ENCODE measurements at places on chromosomes 5 and 9.

DNA sequence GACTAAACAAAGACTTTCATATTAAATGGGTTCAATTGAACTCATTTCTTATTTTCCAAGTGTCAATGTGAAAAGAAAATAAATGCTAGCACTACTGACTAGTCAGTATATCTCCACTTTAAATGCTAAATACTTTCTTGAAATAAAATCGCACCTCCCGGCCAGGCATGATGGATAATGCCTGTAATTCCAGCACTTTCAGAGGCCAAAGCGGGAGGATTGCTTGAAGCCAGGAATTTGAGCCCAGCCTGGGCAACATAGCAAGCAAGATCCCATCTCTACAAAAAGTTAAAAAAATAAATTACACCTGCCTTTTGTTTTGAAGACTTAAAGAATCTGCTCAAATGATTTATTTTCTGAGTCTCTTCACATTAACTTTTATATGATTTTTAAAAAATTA is 34.7 kb downstream of the WDR36 start:
- DNase-seq, result no peak

DNA sequence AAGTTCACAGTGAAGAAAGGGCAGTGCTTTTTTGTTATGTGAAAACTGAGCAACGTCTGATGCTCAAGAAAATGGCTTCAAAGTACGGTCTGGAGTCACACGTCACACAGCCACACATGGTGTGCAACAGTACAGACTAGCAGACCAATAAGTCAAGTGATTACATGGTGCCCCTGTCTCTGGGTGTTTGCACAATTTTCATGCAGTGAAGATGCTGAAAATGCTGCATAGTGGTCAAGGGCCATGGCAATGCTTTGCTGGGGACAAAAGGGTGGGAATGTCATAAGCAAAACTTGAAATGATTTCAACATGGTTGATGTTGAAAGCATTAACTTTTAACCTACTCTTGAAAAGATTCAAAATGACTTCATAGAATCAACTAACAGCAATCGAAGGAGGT is 231.2 kb downstream of the EBF1 start:
- DNase-seq, result no peak

DNA sequence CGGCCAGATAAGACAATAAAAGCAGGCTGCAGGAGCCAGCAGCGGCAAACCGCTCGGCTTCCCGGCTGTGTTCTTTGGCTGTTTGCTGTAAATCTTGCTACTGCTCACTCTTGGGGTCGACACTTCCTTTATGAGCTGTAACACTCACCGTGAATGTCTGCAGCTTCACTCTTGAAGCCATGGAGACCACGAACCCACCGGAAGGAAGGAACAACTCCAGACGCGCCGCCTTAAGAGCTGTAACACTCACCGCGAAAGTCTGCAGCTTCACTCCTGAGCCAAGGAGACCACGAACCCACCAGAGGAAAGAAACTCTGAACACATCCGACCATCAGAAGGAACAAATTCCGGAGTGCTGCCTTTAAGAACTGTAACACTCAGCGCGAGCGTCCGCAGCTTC is 451.7 kb downstream of the AGTPBP1 start:
- DNase-seq, result peak; percentile 16

- no peak for DNase-seq
Observed at GRCh38 chr5:88364991-88365390, 96.3 kb upstream of the TMEM161B start.

- DNase-seq, result no peak
Observed at GRCh38 chr9:19492775-19493173, 84.0 kb downstream of the ACER2 start.

DNA sequence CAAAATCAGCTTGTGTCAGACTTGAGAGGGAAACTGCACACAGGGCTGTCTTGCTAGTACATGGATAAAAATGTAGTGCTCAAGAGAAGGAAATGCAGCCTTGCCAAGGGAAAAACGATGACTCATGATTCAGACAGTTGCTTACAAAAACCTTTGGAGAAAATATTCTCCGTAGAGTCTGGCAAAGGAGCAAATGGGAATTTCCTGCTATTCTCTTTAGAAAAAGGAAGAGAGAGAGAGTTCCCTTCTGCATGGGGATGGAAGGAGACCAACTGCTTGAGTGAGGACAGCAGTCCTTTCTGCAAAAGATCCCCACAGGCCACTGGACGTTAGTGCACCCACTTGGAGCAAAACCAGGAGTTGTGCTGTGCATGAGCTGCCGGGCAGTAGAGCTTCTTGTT is 7.6 kb downstream of the IFNB1 start:
- no peak for DNase-seq

- no peak for DNase-seq
Observed at GRCh38 chr9:96453625-96454024, 3.7 kb downstream of the HABP4 start.

DNA sequence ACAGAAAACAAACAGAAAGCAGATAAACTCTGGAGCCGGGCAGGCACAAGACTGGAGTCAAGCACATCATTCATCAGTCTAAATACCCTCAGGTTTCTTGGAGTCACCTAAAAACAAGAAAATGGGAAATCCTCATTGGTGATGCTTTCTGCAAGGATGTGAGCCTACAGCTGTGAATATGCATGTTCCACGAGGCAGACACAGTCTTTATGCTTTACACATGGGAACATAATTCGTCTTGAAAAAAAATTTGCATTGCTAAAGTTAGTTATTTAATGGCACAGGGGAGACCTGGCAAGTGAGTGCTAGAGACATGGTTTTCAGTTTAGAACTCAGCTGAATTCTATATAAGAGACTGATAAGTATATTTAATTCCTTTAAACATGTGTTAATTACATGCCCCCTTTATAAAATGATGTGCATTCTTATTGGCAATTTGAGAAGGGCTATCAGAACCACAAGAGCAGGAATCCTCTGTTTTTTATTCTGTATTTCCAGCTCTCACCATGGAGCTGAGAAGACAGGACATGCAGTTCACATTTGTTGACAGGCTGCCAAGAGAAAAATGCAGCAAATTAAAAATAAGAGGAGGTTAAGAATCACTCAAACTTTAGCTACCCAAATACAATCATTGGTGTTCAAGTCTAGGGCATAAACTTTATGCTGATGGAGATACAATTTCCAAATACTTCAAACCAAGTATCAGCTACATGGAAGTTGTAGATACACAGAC is 438.0 kb upstream of the MPDZ start:
- DNase-seq, result no peak

GRCh38 chr5:13107537-13107936 is 837.0 kb downstream of the DNAH5 start:
- DNase-seq, result no peak

DNA sequence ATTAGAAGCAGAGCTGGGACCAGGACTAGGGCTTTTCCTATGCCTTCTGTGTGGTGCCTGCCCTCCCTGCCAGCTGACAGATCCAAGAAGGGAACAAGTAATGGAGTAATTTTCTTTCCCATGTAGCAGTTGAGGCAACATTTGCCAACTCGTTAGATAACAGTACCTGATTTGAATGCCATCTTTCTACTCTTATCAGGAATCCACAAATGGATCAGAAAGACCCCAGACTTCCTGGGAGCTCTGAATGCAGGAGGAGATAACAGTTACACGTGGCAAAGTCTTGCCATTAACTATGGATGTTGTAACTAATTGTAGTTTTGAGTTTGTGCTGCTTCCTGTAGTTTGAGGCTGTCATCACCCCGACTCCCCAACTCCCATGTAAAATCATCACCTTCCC is 39.2 kb downstream of the RCL1 start:
- DNase-seq, result no peak

All from stimulated activated naive CD8-positive, alpha-beta T cell treated with anti-CD3 and anti-CD28 coated beads, Interleukin-15, Interleukin-2, amounts not matched to agents 100 U/mL and 50 U/mL, for 24 hours (primary cell).